NCI-H1694 treated with DMSO at 0.1 percent for 48 hours (cell line): ENCODE measurements at places on chromosomes 16 and 17.

- no peak for DNase-seq
Observed at GRCh38 chr16:31704138-31704537, 169.5 kb upstream of the ZNF267 start.

GRCh38 chr17:73539166-73539565 is 105.1 kb downstream of the SDK2 start:
- DNase-seq, result no peak

DNA sequence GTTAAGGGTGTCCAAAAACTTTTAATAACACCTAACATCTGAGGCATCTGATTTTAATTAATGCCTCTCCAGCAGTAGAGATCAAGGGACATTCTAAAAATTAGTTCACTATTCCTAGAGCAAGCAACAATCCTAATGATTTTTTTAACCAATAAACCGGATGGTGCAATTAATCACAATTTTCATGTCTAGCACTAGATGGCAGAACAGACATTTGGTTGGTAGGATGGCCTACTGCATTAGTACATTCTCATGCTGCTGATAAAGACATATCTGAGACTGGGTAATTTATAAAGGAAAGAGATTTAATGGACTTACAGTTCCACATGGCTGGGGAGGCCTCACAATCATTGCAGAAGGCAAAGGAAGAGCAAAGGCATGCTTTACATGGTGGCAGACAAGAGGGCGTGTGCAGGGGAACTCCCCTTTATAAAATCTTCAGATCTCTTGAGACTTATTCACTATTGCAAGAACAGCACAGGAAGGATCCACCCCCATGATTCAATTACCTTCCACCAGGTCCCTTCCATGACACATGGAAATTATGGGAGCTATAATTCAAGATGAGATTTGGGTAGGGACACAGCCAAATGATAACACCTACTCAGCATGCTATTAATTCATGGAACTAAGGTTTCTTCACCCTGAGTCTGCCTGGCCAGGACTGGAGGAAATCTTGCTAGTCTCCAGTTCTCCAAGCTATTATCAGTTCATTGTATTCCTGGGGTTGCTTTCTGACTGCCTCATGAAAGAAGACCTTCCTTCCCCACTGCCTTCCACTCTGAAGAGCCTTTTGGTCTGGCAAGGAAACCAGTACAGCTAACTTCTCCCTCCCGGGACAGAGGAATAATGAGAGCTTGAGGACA is 24.8 kb downstream of the HS3ST3A1 start:
- no peak for DNase-seq

- DNase-seq, result no peak
Observed at GRCh38 chr16:53646506-53646905, 57.2 kb downstream of the RPGRIP1L start.

DNA sequence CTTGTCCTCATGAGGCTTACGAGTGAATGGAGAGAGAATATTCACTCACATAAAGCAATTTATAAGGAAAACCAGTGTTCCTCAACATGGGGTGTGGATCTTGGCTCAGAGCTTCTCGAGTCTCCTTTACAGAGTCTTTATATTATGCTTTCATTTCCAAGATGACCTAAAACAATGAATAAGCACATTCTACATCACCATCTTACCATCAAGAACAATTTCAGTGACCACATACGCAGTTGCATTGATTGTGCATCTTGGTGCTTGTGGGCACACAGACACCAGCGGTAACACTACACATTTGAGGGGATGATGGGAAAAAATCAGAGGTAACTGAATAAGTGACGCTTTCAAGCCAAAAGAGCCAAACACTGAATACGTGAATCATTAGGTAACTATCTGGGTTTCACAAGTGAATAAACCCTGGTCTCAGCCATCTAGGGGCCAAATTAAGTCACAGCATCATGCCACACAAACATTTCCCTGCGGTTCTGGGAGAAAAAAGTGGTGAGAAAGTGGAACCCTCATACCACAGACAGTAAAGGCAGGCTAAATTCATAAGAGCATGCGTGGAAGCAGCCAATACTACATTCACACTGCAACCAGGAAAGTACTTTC is 9.4 kb downstream of the CWC25 start:
- no peak for DNase-seq

- DNase-seq, result peak; percentile 12
Observed at GRCh38 chr17:27764589-27764988, 35.7 kb downstream of the NOS2 start.

DNA sequence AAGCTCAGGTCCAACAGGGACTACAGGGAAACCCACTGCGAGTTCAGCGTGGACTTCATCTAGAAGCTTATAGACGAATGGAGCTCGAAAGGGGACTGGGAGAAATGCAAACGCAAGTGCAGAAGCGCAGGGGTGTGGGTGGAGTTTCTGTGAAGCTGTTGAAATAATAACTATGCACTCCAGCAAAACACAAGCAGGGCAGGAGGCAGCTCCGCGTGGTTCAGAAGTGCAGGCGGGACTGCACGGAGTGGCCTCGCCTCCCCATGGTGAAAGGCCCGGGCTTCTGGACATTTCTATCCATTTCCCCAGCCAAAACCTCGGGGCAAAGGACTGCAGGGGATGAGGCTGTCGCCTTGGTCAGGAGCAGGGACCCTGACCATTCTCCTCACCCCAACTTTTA is 74.5 kb downstream of the ZNF423 start:
- DNase-seq, result no peak

DNA sequence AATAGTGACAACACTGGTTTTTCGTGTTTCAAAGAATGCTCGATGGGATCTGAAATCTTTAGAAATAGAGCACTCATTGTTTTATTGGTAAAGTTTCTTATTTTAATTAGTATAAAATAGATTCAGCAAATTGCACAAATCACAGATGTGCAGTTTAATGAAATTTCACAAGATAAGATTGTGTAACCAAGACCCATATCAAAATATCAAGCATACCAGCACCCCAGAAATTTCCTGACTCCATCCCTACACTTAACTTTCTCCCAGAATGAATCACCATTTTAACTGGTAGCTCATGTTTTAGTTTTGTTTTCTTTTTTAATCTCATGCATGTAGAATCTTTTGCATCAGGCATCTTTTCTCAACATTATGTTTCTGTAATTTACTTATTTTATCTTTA is 185.9 kb downstream of the KCNJ2 start:
- DNase-seq, result no peak

- no peak for DNase-seq
Observed at GRCh38 chr16:85851034-85851785, 47.8 kb upstream of the IRF8 start.

DNA sequence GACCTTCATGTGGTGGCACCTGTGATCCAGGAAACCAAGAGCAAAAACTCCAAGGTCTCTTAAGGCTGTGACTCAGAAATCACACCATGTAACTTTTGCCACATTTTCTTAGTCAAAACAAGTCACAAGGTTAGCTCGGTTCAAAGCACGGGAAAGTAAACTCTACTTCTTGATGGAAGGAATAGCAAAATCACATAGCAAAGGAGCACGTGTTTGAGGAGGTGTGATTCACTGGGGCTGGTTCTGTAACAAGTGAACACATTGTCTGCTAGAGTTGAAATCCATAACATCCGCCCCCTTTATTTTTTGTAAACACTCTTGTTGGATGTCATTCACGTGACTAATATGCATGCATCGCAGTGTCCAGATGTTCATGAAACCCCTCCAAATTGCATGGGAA is 415.0 kb upstream of the MAF start:
- no peak for DNase-seq

DNA sequence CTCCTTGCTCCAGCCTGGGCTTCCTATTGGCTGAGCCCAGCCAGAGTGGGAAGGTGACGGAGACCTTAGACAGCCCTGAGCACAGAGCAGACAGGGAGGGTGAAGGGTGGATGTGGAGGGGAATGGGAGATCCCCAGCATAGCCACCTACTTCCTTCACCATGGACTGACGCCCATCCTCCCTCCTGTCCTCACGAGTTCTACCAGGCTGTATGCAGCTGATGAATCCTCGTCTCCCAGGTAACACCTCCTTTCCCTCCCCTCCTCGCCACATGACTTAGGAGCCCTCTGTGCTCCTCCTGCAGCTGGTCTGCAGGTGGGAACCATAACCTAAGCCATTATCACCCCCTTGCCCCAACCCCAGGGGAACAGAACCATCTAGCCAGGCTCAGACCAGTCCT is 9.0 kb upstream of the CRHR1 start:
- DNase-seq, result no peak

- DNase-seq, result no peak
Observed at GRCh38 chr17:54898576-54898975, 2.1 kb upstream of the TOM1L1 start.

DNA sequence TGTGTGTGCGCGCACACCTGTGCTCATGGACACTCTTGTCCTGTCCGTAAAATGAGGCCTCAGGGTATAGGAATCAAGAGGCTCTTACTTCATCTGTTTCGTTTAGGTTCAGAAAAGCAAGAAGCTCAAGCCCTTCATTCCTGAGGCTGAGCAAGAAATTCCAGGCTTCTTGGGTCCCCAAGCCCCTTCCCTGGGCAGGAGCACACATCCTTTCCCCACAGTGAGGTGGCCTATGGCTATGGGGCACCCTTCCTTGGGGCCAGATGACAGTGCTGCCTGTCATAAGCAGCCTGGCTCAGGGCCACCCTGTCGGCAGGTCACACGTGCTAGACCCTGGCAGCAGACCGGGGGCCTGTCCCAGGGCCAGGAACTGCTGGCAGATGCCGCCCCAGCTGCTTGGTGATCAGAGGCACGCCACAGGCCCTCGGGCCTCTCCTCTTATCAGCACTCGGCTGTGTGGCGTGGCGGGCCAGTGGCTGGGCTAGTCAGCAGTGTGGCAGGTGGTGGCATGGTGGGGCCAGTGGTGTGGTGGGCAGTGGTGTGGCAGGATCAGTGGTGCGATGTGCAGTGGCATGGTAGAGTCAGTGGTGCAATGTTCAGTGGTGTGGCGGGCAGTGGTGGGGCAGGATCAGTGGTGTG is 50.2 kb downstream of the NKD1 start:
- DNase-seq, result peak; percentile 68

DNA sequence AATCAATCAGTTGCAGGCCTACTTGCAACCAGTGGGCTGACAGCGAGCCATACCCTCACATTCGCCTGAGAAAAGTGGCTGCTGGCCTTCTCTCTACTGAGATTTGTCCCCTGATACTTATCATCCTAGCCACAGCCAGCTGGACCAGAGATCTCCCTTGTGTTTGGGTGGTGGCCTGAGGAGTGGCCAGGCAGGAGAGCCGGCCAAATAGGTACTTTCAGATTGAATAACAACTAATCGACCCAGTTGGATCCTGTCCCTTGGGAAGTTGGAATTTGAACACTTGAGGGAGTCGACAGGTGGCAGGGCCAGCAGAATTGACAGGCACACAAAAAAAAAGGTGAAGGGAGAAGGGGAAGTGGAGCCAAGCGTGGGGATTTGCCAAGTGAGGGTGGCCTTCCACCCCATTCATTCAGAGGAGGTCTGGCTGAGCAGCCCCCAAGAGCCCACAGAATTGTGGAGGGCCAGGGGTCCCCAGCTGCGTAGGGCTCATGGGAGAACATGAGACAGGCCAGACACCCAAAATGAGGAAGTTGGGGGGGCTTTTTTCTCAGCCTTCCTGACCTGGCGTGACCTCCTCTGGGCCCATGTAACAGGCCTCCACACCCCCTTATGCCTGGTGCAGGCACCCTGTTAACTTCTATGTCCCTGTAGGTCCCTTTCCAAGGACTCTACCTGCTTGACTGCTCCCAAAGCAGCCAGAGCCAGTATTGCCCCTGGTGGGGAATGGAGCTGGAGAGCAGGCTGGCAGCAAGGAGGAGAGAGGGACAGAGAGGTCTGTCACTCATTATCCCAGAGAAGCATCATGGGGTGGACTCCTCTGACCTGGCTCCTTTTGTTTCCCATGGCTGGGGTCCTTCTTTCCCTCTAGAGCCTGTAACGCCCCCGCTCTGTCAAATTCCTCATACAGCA is 2.9 kb upstream of the RANGRF start:
- no peak for DNase-seq

- DNase-seq, result no peak
Observed at GRCh38 chr16:22641131-22641628, 130.5 kb downstream of the NPIPB5 start.

GRCh38 chr17:3963237-3964201 is 718 bp downstream of the ATP2A3 start:
- DNase-seq, result no peak

DNA sequence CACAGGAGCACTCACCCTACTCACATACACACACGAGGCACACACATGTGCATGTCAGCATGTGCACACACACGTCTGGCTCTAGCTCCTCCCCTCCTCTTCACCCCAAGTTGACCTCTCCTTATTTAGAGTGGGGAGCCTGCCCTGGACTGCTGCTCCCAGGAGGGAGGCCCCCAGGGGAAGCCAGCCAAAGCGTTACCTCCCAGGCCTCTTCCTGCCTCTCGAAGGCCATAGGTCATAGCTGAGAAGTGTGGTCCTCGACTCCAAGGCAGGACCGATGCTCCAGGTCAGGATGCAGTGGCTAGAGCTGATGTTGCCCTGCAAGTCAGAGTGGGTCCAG is 18.8 kb downstream of the POLR3K start:
- no peak for DNase-seq

DNA sequence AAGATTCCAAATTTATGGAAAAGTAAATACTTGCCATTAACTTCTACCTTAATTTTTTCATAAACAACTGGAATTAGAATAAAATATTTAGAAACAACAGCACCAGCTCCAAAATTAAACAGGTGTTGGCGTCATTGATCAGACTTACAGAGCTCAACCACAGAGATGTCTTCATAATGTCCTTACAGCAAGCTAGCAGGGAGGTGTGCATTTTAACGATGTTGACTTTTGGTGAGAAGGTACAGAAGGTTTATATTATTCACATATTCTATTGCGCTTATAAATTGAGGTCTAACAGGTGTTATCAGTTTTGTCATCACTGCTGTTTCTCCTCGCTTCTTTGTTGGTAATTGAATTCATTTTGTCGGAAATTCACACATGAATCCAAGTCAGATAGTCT is 226.2 kb upstream of the CA10 start:
- no peak for DNase-seq

GRCh38 chr17:50477976-50478375 is 684 bp upstream of the RSAD1 start:
- no peak for DNase-seq

DNA sequence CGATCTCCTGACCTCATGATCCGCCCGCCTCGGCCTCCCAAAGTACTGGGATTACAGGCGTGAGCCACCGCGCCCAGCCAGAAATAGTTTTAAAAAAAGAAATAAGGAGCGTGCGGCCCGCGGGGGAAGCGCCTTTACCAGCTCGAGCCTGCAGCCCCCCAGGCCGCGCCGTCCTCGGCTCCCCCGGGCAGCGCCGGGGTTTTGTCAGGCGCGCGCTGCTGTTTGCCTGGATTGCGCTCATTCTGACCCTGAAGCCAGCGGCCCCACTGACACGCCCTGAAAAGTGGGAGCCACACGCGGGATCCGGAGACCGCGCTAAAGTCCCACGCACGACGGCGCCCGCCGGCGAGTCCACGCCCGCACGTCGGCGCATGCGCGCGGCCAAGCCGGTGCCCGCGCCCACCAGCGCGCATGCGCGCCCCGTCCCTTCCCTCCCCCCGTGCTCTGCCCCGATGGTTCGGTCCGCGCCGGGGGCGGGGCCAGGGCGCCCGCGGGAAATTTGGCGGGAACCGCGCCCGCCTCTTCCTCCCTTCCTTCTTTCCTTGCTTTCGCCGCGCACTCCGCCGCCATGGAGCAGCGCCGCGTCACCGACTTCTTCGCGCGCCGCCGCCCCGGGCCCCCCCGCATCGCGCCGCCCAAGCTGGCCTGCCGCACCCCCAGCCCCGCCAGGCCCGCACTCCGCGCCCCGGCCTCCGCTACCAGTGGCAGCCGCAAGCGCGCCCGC is at the start of gene CDT1:
Gene CDT1, plus strand, starts transcription at position 526 of the 724 bp plus-strand sequence. Its CDS starts 43 bp downstream, at position 569.
- DNase-seq, result peak; percentile 28

GRCh38 chr17:77827039-77827438 is 131.5 kb upstream of the TNRC6C start:
- no peak for DNase-seq
